ENCODE measurements at places on chromosomes 16 and 17.

DNA sequence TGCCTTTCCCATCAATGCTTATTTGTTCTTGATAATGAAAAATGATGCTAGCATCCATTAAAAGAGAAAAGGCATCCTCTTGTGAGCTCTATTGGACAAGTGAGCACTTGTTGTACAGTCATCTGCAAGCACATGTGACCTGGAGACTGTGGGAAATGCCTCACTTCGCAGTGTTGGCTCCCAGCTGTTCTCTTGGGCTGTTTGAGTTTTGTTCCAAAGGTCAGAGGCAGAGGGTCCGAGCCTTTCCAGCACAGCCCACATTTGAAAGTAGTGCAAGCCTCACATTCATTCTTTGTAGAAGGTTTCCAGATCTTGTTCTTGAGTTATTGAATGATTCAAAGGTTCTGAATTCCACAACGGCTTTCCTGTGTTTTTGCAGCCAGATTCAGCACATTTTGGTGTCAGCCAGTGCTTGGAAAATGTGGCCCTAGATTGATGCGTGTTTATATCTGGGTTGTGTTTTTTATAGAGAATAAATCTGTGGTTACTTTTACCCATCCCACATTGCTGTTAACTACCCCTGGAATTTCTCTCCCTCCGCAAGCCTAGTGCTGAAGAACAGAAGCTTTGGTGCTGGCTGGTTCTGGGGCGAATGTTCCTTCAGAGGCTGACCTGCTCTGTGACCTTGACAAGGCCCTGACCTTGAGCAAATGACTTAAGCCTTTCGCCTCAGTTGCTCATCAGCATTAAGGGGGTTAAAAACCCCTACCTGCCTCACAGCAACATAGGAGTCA is 49.8 kb downstream of the CDH1 start:
- DNase-seq = no peak

DNA sequence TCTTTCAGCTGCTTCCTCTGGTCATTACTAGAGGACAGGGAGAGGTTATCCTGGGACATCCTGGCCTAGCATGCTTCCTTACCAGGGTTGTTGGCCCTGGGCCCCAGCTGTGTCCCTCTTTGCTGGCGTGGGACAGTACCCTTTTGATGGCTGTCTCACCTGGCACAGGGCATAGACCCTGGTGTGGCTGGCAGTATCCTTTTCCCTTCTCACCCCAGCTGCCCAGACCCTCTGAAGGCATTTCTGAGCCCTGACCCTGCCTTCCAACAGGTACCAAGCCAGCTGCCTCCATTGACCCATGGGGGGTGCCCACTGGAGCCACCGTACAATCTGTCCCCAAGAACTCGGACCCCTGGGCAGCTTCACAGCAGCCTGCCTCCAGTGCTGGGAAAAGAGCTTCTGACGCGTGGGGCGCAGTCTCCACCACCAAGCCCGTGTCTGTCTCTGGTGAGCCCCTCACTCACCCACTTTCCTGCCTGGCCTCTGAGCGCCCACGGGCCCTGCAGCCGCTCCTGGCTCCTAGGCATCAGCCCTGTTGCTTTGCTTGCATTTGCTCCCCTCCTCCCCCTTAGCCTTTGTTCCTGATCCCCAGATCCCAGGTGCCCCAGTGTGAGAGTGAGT is 34.0 kb downstream of the B9D1 start:
- DNase-seq = no peak

GRCh38 chr16:26649381-26650045 is 417.2 kb upstream of the C16orf82 start:
- DNase-seq = no peak

- DNase-seq = peak; percentile 3
Measured at GRCh38 chr16:71461686-71462648, at the start of gene ZNF23. Gene ZNF23, minus strand, starts transcription at chr16:71462247. Its CDS starts 5,451 bp downstream, at chr16:71456796.

DNA sequence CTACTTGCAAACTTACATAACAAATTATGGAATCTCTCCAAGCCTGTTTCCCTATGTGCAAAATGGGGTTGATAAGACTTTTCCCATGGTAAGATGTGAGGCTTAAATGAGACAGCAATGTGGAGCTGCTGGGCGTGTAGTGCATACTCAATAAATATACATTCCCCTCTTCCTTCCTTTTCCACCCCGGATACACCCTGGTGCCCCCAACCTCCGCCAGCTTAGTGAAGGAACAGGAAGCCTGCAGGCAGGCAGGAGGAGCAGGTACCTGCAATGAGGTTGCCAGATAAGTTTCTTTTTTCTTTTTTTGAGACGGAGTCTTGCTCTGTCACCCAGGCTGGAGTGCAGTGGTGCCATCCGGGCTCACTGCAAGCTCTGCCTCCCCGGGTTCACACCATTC is 14.9 kb downstream of the C17orf50 start:
- no peak for DNase-seq

DNA sequence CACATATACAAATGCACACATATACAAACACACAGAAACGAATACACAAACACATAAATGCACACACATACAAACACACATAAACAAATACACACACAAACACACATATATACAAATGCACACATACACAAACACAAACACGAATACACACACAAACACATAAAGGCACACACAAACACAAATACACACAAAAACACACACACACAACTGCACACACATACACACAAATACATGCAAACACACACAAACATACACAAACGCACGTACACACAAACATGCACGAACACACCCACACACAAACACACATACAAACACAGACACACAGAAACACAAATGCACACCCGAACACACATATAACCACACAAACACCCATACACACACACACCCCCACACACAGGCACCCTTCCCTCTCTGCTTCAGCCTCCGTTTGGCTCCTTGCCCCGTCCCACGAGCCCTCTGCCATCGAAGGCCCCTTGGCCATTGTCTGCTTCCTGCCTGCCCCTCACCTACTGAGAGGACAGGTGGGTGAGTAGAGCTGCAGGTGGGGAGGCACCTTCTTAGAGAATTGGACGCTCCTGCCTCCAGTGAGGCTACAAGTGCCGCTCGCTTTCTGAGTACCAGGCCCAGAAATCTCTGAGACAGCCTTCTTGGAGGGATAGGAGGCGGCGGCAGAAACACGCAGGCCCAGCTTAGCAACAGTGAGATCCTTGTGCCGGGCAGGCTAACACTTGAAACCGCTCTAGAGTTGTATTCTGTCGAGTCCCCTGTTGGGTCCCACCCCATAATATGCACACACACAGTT is 331.2 kb downstream of the FOXL1 start:
- no peak for DNase-seq

DNA sequence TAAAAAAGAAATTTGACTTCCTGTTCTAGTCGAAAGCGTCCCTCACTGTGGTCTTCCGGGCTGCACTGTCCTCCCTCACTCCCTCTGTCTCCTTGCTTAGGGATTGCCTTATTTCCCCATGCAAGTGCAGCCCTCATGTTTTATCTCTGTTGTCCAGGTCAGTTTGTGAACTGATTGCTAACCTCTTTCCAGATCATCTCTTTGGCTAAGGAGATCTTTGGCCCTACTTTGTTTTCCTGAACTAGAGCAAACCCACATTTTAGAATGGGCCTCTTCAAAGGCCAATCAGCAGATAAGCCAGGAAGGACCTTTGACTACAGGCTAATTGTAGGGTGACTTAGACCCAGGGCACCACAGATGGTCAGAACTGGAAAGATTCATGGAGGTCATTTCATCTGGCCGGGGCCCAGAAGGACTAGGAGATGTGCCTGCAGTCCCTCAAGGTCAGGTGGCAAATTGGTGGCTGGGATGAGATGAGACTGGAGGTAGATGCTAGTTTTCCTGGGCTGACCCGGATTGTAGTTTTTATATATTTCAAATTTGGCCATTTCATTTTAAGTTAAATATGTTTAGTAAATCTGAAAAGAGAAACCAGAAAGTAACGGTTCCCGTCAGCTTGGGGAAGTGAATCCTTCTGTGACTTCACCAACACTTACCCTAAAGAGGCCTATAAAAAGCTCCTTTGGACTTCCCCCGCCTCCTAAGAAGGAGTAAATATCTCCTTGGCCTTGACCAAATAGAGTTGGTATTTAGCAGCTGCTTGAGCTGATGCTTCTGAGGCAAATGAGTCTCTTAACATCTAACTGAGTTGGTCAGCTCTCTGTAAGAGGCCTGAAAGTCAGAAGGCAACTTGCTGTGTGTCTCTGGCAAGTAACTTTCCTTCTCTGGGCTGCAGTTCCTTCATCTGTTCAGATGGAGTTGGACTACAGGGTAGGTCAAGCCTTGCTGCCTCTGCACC is 6.2 kb upstream of the SLC25A19 start:
- DNase-seq = no peak

GRCh38 chr16:50469744-50470321 is 78.4 kb upstream of the NKD1 start:
- no peak for DNase-seq

DNA sequence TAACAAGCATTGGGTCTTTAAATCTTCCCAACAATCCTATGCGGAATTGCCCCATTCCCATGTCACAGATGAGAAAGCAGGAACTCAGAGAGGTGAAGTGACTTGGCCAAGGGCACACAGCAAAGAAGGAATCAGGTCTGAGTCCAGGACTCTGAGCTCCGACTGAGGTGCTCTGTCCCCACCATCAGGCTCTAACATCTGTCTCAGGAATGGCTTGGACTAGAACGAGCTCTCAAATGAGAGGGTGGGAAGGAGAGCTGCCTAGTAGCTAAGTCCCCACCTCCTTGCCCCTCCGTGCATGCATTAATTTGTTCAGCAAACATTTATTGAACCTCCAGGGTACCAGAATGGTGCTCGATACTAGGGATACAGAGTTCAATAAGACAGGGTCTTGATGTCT is 26.7 kb downstream of the ABCC3 start:
- DNase-seq = no peak

GRCh38 chr16:87202346-87202745 is 114.8 kb downstream of the C16orf95 start:
- no peak for DNase-seq

- DNase-seq = no peak
Measured at GRCh38 chr17:31787857-31788570, 71.0 kb downstream of the COPRS start.

DNA sequence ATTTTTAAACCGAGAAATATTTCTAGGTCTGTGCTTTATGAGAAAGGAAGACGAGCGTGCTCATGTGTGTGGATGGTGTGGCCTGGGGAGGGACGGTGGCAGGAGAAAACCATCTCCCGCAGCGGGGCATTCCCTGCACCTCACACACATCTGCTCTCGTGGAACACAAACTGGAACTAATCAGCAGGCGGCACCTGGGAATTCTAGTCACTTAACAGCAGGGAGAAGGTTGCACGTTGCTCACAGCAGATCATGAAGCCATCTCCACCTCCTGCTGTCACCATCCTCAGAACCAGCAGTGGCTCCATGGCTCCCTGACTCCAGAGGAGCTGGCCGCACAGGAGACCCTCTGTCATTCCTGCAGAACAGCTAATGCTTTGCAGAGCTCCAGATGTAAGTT is 35.2 kb downstream of the ADCY9 start:
- DNase-seq = no peak

- peak; percentile 36 for DNase-seq
Measured at GRCh38 chr17:64736804-64737492, 74.8 kb upstream of the SMURF2 start.

DNA sequence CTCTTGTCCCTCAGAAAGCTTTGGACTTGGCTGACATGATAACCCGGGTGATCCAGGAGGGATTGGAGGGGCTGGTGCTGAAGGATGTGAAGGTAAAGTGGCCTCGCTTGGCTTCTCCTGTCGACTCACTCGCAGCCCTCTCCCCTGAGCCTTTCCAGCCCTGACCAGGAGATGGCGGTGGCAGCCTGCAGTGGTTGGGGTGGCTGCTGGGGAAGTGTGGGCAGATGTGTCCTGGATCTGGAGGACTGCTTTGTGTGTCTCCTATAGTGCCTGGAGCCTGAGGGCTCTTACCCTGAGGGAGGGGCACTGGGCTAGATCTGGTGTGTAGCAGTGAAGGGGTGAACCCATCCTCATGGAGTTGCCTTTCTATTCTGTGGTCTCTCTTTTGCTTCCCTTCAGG is 17.9 kb downstream of the LIG3 start:
- DNase-seq = peak; percentile 61

DNA sequence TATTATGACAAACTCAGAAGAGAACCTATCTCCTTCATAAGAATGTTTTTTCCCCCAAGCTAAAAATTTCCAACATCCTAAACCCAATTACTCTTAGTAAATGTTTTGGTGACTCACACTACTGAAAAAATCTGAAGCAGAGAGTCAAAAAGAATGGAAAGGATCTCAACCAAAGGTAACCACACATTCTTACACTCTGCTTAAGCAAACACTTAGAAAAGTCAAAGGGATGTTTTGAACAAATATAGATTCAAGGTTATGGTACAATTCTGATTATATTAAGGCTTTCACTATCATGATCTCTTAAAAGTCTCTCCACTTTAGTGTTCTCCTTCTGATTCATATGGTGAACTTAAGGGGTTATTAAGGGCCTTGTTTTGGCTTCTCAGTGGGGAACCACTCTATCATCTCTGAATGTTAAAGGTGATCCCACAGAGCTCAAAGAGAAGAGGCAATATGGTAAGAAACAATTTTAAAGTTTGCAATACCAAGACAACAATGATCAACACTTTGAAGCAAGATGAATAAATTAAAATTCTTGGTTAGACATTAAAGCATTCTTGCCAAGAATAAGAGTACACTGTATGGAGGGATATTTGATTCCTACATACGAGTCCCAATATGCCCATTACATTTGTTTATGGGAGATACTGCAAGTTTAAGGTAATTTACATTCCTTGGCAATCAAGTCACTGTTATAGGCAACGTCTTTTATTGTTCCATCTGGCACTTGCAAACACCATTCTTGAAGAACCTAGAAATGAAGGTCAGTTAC is 69.2 kb downstream of the CDC27 start:
- no peak for DNase-seq

DNA sequence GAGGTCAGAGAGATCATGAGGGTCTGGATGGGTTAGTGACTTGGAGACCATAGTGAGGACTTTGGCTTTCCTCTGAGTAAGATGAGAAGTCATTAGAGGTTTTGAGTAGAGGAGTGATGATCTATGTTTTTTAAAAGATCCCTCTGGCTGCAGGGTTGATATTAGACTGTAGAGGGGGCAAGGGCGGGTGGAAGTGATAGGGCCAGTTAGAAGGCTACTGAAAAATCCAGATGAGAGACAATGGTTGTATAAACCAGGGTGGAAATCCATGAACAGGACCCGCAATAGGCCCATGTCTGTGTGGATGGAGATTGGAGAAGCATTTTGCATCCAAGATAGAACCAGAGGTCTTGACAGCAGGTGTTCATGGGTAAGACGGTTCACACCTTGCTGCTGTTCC is 9.8 kb downstream of the ITGAL start:
- DNase-seq = no peak

Data from GDM1 (cell line).